Activated naive CD4-positive, alpha-beta T cell (primary cell): ENCODE measurements at places on chromosomes 4 and X.
A peak's percentile ranks its signal among the peaks of the same experiment; 100 is the strongest.

DNA sequence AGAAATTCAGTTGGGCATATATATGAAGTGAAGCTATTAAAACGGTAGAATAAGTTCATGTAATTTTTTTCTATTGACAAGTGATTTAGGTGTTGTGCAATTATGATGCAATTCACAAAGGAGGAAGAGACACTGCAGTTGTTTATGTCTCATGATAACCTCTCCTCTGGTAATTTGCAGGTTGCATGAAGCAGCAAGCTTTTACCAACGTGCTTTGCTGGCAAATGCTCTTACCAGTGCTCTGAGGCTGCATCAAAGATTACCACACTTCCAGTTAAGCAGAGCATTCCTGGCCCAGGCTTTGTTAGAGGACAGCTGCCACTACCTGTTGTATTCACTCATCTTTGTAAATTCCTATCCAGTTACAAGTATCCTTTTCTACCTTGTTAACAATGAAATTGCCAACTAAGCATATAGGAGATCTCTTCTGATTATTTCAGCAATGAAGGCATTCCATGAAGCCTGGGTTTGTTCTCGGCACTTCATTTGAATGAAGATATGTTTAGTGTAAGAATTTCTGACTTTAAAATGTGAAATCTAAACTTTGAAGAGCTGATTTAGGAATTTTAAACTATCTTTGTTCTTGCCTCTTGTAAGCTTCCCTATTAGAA, 3.9 kb downstream of the TMEM33 start:
- DNase-seq, result no peak

DNA sequence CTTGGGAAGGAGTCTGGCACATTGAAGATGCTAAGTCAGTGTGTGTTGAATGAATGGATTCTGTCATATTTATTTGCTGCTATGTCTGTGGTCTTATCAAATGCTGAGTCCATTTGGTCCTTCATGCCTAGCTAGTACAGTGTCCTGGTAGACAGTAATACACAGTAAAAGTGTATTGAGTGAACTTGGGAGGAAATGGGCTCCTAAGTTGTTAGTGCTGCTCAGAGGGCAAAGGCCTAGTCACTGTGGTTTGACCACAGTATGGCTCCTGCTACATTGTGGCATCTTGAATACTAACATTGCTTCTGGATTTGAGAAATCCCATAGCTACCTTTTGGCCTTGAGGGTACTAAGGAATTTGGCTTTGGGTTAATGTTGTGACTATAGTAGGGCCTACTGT, 33.9 kb downstream of the MTM1 start:
- DNase-seq, result no peak

- DNase-seq, result no peak
These were observed 49.3 kb upstream of the HMX1 start for GRCh38 chr4:8920969-8921368.

GRCh38 chr4:174216799-174217272, 66.6 kb downstream of the FBXO8 start:
- no peak for DNase-seq

GRCh38 chrX:151153667-151154066, 22.7 kb upstream of the GPR50 start:
- no peak for DNase-seq

DNA sequence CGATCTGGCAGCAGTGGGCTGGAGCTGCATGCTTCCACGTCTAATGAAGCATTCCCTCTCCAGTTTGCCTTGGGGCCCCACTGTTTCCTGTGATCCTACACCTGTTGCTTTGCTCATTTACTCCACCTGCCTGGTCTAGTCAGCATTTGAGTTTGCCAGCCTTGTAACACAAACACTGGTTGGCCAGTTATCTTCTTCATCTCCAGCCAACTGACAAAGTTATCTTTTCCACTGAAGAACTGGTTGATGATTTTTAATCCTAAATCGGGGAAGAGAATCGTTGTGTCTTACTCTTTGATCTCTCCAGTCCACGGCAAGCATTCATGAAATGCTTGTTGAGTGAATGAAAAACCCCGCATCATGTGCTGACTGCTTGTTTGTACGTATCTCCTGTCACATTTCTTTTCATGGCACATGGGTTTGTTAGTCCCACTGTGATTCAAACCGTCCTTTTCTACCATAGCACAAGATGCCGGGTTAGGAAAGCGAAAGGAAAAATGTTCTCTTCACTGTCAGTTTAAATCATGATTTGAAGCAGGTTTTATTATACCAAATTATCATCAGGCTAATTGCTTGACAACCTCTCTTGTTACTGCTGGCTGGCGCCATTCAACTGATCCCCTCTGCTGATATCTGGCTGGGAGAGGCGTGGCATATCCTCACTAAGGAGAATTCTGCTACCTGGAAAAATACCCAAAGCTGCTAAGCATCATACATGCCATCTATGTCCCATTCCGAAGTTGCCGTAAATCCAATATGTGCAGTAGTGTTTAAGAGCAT, 144.8 kb downstream of the SHROOM3 start:
- DNase-seq, result no peak

GRCh38 chr4:4413806-4414205, 26.9 kb downstream of the NSG1 start:
- DNase-seq, result no peak

DNA sequence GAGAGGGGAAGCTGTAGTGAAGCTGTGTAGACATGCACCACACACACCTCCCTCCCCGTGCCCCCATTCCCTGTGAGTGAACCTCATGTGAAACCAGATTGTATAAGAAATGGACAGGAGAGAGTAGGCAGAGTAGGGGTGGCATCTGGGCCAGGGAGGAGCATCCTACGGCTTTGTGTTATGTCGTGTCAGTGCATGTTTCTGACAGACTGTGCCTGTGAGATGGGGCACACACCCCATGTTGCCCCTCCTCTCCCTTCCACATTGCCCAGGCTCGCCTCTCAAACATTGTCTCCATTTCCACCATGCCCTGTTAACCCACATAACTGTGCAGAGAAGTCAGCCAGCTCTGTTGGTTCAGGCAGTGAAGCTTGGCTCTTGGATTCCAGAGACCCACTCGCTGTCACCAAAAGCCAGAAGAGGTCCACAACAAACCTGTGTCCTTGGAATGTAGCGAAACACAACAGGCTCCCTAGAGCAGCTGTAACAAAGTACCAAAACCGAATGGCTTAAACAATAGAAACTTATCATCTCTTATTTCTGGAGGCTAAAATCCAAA, 56.1 kb downstream of the SLC9A6 start:
- DNase-seq, result no peak

- DNase-seq, result no peak
These were observed 288.9 kb downstream of the IL1RAPL2 start for GRCh38 chrX:104854790-104855340.

DNA sequence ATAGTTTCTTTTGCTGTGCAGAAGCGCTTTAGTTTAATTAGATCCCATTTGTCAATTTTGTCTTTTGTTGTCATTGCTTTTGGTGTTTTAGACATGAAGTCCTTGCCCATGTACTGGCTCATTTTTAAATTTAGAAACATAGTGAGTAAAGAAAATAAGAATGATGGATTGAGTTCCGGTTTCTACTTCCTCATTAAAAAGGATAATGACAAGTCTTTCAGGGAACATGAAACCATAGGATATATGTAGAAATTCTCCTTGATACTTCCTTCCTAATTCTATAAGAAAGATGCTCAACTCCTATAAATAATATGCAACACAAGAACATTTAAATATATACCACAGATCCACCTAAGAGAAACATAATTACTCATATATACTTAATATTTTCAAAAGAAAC, 240.9 kb downstream of the BANK1 start:
- no peak for DNase-seq

- no peak for DNase-seq
These were observed 8.7 kb downstream of the PDE6B start for GRCh38 chr4:633976-634598.

GRCh38 chr4:162849937-162850336, 316.8 kb downstream of the NAF1 start:
- DNase-seq, result no peak

DNA sequence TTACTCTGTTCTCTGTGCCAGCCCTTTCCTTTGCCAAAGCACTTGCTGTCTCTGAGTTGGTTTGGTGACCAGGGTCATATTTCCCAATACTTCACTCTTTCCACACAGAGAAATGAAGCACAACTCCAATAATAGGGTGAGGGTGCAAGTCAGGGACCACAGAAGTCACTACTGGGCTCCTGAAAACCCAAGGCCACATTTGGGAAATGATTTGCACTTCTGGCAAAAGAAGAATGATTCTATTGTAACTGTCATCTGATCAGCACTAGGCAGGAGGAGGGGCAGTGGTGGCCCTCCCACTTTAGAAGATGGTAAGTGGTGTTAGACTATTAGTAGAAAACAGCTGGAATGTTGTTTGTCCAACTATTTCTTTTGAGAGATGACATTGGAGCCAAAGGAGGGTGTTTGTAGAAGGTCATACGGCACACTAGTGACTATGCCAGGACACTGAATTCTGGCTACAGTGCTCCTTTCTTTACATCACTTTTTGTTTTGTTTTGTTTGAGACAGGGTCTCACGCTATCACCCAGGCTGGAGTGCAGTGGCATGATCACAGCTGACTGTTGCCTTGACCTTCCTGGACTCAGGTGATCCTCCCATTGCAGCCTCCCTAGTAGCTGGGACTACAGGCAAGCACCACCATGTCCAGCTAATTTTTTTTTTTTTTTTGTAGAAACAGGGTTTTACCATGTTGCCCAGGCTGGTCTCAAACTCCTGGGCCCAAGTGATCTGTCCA, 10.8 kb upstream of the HADH start:
- DNase-seq, result no peak

- DNase-seq, result no peak
These were observed 26.5 kb upstream of the MANBA start for GRCh38 chr4:102787096-102787881.

GRCh38 chrX:68908071-68908470, 79.2 kb downstream of the EFNB1 start:
- no peak for DNase-seq

DNA sequence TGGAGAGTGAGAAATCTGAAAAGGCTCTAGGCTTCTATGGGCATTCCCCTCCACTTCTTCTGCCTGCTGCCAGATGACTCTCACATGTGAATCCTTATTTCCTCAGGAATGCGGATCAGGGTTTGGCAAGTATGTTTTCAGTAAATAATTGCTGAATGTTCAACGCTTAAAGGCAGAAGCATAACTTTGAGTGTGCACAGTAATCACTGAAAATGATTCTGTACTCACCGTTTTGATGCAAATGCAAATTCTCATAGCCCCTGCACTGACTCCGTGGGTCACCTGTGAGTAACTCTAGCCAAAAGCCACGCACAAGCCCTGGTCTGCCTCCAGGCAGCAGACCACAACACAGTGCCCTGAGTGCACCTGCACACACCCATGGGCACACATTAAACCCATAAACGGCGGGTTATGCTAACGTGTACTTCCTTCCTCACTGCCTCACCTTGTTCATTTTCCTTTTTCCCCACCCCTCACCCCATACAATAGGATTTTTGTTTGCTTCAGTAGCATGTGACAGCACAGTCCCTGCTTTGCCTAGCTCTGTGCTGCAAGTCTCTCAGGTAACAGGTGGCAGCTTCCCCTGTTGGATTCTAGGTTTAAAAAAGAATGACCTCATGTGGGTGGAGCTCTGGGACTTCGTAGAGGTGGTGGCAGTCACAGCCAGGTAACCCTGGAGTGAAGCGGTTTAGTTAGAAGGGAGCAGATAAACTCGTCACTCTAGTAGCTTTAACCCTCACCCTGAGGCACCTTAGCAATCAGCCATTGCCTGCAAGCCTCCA, at the start of gene ARHGEF38:
TSS of gene ARHGEF38 (plus strand) at position 656 of the 782 bp plus-strand sequence. CDS start 146 bp downstream, outside the sequence.
- no peak for DNase-seq

DNA sequence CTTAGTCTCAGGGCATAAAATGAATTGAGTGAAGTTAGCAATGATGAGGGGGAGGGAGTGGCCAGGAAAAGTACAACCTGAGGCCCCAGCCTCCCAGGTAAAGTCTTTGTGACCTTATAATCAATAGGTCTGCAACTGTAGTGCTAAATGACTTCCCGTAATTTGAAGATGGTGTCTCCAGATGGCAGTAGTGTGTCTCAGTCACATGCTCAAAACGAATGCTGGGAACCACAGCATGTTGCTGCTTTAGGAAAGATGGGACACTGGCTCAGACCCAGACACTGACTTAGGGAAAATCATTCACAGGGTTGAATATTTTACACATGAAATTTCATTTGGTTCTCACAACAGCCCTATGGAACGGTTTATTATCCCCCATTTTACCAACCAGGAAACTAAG, 10.3 kb downstream of the SRPX2 start:
- no peak for DNase-seq

- DNase-seq, result no peak
These were observed 134.3 kb downstream of the GUCY2F start for GRCh38 chrX:109347632-109348031.

GRCh38 chr4:126859872-126860271, 772.9 kb upstream of the INTU start:
- no peak for DNase-seq

- peak; percentile 10 for DNase-seq
These were observed 14.1 kb downstream of the RAB40AL start for GRCh38 chrX:102950908-102951866.

DNA sequence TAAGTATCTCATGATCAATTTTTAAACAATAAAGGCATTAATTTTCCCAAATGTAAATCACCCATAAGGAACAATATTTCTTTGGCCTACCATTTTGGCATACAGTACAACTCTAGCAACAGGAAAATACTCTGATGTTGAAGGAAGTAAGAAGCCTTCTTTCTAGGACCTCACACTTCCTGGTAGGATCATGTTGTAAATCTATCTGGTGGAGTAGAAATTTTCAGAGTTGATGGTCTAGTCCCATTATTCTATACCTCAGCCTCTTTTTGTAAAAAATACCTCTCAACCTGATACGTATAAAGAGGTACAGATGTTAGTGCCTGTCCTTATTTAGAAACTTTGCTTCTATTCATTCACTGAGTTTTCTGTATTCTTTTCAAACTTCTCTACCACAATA, 40.2 kb upstream of the GRID2 start:
- no peak for DNase-seq

GRCh38 chr4:104649631-104650030, 154.9 kb upstream of the CXXC4 start:
- DNase-seq, result no peak

- DNase-seq, result no peak
These were observed 631.6 kb downstream of the PCDH18 start for GRCh38 chr4:136900696-136901095.

DNA sequence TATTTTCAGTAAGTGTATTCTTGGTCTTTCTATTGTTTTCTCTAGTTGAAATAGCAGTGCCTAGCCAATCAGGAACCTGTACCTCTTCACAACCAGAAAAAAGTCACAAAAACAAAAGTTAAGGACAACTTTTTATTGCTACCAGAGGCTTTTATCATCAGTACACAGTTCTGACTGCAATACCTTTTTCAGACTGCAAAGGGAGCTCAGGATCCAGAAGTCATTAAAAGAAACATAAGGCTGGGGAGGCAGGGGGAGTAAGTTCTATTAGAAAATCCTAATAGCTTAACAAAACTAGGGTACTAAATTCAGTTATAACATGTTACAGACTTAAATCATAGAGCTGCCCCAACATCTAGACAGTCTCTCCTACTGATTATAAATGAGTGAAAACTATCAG, 28.8 kb downstream of the CCNI start:
- no peak for DNase-seq

DNA sequence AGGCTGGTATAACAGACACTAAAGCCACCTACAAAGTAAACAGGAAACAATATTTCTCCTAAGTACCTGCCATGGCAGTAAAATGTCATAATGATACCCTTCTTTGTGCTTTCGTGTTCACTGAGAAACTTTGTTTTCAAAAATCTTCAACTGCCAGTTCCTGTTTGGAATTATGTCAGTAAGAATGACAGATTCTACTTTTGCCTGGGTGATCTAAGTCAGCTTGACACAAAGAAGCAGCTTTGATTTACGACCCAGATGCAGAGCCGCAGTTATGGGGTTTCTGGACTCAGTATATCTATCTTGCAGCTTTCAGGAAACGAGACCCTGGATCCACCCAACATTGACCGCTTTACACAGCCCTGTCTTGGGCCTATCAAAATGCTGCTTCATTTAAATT, 71.2 kb downstream of the SNX25 start:
- DNase-seq, result no peak
